SK-N-SH (cell line): ENCODE measurements at places on chromosomes 4 and X.

DNA sequence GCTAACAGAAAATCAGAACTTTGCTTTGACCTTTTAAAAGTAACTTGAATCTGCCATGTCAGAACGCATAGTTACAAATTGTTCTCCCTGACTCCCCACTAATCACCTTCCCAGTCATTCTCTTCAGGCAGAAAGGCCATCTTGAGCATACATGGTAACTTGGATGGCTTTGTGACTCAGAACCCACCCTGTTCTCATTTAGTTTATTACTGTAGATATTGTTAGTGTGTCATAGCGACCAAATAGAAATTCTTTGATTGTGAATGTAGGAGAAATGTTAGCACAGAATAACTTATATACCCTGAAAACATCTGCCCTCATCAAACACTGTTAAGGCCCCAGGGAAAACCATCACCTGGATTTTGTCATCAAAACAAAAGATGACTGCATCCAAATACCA lies 382.0 kb downstream of the MAGEB5 start:
- no peak overlapping the region for H3K27ac ChIP-seq
- no peak for DNase-seq
- H3K36me3 ChIP-seq = no peaks in the 10 kb centered on the region

DNA sequence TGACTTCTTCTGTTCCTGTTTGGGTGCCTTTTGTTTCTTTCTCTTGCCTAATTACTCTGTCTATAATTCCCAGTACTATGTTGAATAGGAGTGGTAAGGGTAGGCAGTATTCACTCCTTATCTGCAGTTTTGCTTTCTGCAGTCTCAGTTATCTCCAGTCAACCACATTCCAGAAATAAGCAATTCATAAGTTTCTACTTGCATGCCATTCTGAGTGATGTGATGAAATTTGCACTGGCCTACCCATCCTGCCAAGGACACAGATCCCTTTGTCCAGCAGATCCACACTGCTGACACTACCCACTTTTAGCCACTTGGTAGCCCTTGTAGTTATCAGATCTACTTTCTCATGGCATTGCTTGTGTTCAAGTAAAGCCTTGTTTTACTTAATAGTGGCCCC lies 971.6 kb upstream of the INTU start:
- no peak overlapping the region for H3K27ac ChIP-seq
- no peaks in the 10 kb centered on the region for H3K27me3 ChIP-seq
- H3K4me3 ChIP-seq = no peak overlapping the region
- H3K4me1 ChIP-seq = no peaks in the 10 kb centered on the region
- DNase-seq = no peak

GRCh38 chr4:110034026-110034393 lies 121.3 kb downstream of the EGF start:
- DNase-seq = no peak
- no peaks in the 10 kb centered on the region for H3K27me3 ChIP-seq
- no peak overlapping the region for H3K4me3 ChIP-seq
- H3K4me1 ChIP-seq = no peaks in the 10 kb centered on the region; the same call in 1 of the 2 replicates
- no peaks in the 10 kb centered on the region for H3K36me3 ChIP-seq

DNA sequence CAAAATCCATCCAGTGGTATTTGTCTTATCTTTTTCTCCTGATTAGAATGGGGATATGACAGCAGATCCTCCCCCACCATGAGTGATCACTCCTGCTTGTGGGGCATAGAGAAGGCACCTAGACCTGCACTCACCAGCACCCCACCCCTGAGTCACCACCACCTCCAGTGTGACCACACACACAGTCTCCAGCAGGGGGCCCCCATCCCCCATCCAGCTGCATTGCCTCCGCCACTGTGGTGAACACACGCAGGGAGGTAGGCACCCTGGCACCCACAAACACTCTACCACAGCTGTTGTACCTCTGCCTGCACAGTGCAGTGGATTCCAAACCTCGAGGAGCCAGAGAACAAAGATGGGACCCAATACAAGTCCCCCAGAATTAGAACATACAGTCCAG lies 9.0 kb upstream of the MAGEA8 start:
- H3K27me3 ChIP-seq = no peaks in the 10 kb centered on the region; the same call in none of the 2 replicates
- no peaks in the 10 kb centered on the region for H3K36me3 ChIP-seq
- no peaks in the 10 kb centered on the region for H3K4me1 ChIP-seq
- H3K4me3 ChIP-seq = no peak overlapping the region
- no peak overlapping the region for H3K27ac ChIP-seq

GRCh38 chrX:47563801-47564315 lies 2.9 kb downstream of the ARAF start:
- peaks cover 6% of the 10 kb centered on the region; the same call in 1 of the 2 replicates for H3K4me1 ChIP-seq
- H3K4me3 ChIP-seq = no peak overlapping the region
- peaks cover 11% of the 10 kb centered on the region; the same call in 1 of the 2 replicates for H3K27me3 ChIP-seq
- no peak for DNase-seq

DNA sequence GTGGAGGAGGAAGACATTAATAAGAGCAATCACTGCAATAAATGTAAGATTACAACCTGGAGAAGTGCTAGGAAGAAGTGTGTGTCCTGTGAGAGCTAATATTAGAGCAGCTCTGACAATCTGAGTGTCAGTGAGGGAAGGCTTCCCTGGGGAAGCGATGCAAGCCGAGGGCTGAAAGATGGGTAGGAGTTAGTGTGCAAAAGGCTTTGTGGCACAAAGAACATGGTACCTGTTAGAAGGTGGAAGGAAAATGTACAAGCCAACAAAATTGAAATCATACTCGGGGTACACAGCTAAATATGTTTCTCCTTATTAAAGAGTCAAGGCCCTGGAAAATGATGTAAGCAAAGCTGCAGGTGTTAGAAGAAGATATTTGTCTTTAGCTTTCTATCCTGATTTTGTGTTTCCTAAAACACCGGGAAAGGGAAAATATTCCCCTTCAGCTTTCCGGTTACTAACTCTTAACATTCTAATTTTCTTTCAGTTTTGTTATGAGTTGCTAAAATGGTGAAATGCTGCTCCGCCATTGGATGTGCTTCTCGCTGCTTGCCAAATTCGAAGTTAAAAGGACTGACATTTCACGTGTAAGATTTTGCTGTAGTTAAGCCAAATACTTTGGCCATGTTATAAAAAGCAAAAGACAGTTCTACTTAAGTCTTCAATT lies 808 bp downstream of the THAP6 start:
- H3K27me3 ChIP-seq = no peaks in the 10 kb centered on the region
- DNase-seq = peak; percentile 7
- peaks cover 7% of the 10 kb centered on the region for H3K4me1 ChIP-seq

DNA sequence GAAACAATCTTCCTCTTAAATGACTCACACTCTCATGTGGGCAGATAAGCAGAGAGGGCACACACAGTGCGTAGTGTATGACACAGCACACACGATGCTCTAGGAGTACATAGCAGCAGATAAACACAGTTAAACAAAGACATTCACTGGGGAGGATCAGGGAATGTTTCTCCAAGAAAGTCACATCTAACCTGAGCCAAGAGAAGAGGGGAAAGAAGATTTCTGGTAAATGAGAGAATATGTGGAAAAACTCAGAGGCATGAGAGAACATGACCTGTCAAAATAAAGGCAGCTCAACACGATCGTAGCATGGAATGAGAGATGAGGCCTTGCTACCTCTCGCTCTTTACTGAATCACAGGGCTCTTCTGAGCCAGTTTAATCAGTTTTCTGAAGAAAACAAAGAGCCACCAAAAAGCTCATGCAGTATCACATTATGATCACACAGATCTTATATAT lies 251.0 kb downstream of the ANK2 start:
- no peaks in the 10 kb centered on the region for H3K4me1 ChIP-seq
- DNase-seq = no peak
- no peaks in the 10 kb centered on the region for H3K36me3 ChIP-seq
- H3K27ac ChIP-seq = no peak overlapping the region
- no peaks in the 10 kb centered on the region for H3K27me3 ChIP-seq

GRCh38 chrX:39421006-39421405 lies 619.7 kb downstream of the MID1IP1 start:
- H3K27ac ChIP-seq = no peak overlapping the region
- no peak for DNase-seq
- no peak overlapping the region for H3K4me3 ChIP-seq

DNA sequence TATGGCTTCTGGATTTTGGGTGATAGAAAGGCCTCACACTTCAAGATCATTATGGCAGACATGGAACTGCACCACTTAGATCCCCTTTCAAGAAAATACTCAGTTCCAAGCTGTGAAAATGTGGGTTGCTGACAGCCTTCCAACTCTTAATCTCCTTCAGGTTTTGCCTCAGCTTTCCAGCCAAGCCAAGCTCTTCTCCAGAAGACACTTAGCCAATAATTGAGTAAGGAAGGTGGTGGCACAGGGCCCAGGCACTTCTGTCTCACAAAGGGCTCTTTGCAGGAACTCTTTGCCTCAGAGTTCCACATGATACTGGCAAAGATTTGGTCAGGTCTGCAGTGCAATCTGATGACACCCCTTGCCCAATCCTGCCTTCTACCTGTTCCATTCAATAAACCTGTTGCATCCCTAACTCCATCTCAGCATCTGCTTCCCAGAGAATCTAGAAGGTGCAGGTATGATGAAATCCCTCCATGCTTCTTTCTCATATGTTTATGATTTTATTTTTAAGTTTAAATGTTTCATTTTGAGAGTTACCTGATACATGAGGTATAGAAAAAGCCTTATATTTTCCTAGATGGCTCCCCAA lies 30.6 kb downstream of the ANXA5 start:
- H3K27ac ChIP-seq = no peak overlapping the region
- H3K4me3 ChIP-seq = no peak overlapping the region
- no peak for DNase-seq
- peaks cover 42% of the 10 kb centered on the region for H3K36me3 ChIP-seq
- no peaks in the 10 kb centered on the region for H3K27me3 ChIP-seq

GRCh38 chrX:29487714-29488113 lies 727.6 kb upstream of the MAGEB2 start:
- no peaks in the 10 kb centered on the region for H3K36me3 ChIP-seq
- H3K27me3 ChIP-seq = no peaks in the 10 kb centered on the region
- DNase-seq = no peak
- H3K4me1 ChIP-seq = peaks cover 3% of the 10 kb centered on the region; the same call in 1 of the 2 replicates
- no peak overlapping the region for H3K4me3 ChIP-seq

DNA sequence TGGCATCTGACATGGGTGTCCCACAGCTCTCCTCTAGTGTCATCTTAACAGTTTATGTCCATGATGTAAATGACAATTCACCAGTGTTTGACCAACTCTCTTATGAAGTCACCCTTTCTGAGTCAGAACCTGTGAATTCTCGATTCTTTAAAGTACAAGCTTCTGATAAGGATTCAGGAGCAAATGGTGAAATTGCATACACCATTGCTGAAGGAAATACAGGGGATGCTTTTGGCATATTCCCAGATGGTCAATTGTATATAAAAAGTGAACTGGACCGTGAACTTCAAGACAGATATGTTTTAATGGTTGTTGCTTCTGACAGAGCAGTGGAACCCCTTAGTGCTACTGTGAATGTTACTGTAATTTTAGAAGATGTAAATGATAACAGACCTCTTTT lies 4.6 kb downstream of the FAT4 start:
- no peak overlapping the region for H3K27ac ChIP-seq
- peaks cover 5% of the 10 kb centered on the region; the same call in 1 of the 2 replicates for H3K4me1 ChIP-seq
- peaks cover 9% of the 10 kb centered on the region for H3K36me3 ChIP-seq
- H3K4me3 ChIP-seq = no peak overlapping the region
- no peak for DNase-seq
- H3K27me3 ChIP-seq = no peaks in the 10 kb centered on the region

DNA sequence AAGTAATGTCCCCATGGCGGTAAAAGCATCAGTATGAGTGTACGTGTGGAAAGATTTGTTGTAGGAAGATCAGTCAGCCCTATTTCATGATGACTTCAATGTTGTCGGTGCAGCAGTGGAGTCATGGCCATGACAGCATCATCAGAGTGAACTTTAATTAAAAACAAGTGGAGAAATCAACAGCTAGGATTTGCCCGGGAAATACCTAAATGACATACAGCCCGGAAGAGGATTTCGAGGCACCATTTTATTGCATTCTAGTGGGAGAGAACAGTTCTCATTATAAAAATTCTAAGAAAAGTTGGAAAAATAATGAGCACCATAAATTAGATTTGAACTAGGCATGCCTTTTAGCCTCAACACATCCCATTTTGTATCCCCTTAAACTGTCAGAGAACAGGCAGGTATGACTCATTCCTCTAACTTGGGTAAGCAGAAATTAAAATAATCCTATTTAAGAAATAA lies 170.1 kb downstream of the SHROOM3 start:
- no peak overlapping the region for H3K4me3 ChIP-seq
- DNase-seq = no peak
- H3K4me1 ChIP-seq = peaks cover 9% of the 10 kb centered on the region
- H3K27ac ChIP-seq = peak overlapping the region; percentile 38; the same call in 1 of the 2 replicates
- H3K27me3 ChIP-seq = no peaks in the 10 kb centered on the region

- no peaks in the 10 kb centered on the region for H3K27me3 ChIP-seq
- H3K4me1 ChIP-seq = no peaks in the 10 kb centered on the region
- H3K4me3 ChIP-seq = no peak overlapping the region
- no peaks in the 10 kb centered on the region for H3K36me3 ChIP-seq
- H3K27ac ChIP-seq = no peak overlapping the region
- DNase-seq = no peak
Measured at GRCh38 chr4:184286358-184286757, 68.7 kb upstream of the ENPP6 start.

DNA sequence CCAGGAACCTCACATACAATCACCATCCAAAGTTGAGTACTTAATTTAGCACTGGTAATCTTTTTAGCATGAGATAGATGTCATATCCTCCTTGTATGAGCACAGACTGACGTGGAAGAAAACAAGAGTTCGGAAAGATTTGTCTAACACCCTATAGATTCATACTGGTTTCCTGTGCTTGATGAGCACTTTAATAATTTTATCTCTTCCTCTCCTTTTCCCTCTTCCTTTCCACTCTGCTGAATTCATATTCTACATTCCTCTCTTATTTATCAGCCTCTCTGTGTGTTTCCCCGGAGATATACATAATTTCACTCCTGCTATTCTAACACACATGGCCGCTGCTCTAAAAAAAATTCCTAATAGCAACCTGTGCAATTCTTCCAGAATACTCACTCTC lies 273.9 kb downstream of the AFF2 start:
- H3K27ac ChIP-seq = no peak overlapping the region
- no peak overlapping the region for H3K4me3 ChIP-seq
- H3K27me3 ChIP-seq = no peaks in the 10 kb centered on the region
